ENCODE measurements at places on chromosomes 3 and 15. TPM values are rescaled to one million over a fixed set of nuclear protein-coding genes. Genes with fewer than 3 reads are reported as not detected.

GRCh38 chr3:37107846-37108245, 66.5 kb downstream of the LRRFIP2 start:
- no peak for DNase-seq

- no peak for DNase-seq
Measured at GRCh38 chr3:108182339-108182738, 39.9 kb downstream of the IFT57 start.

SAMMSON gene
- total RNA-seq: 2.5 TPM

GXYLT2 gene
- 25.8 TPM for total RNA-seq

GRCh38 chr3:141411251-141411771, 43.0 kb downstream of the ZBTB38 start:
- no peak for DNase-seq
